ENCODE measurements at places on chromosomes 2 and 18.
A peak's percentile ranks its signal among the peaks of the same experiment; 100 is the strongest.

DNA sequence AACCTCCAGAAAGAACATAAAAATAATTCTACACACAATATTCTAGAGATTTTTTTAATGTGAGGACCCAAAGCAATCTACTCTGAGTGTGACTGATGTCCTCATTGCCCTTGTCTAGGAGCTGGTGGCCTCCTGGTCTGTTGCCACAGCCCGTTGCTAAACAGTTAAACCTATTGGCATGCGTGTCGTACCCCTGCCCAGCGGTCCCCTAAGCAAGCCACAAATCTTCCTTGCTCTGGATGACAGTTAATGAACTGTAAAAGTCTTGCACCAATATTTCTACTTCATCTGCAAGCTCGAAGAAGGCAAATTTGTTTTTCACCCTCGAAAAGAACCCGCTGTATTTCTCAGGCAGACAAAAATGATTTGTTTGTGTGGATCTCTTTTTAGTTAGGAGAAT, 489.1 kb upstream of the MEX3C start:
- no peak for DNase-seq

DNA sequence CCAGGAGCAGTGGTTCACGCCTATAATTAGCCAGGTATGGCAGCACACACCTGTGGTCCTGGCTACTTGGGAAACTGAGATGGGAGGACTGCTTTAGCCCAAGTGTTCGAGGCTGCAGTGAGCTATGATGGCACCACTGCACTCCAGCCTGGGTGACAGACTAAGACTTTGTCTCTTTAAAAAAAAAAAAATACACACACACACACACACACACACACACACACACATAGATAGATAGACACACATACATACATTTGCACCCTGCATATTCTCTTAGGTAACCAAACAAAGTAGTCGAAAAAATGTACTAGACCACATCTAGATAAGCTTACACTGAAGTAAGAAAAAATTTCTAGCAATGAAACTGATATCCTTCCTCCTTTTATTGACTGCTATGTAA, 86.8 kb downstream of the OLA1 start:
- DNase-seq, result no peak

GRCh38 chr2:169190197-169190775, 120.9 kb downstream of the DHRS9 start:
- DNase-seq, result no peak

DNA sequence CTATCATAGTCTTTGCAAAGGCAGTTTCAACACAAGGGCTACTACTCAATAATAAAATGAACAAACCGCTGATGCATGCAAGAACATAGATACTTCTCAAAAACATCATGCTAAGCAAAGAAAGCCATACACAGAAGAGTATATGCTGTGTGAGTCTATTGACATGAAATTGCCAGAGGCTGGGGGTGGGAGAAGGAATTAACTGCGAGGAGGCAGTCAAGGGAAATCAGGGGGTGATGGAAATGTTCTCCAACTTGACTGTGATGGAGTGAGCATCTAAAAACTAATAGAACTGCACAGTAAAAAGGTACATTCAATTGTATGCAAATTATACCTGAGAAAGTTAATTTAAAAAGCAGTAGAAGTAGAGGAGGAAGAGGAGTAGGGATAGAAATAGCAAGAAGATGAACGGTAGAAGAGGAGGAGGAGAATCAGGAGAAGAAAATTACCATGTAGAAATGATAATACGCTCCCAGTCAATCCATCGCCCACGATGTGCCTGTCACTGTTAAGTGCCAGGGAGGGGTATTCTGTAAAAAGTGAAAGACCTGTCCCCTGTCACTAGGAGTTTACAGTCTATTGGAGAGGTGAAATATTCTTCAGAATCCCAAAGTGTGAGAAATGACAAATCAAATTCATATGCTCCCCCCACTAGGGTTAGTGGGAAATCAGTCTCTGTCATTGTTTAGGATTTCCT, 90.3 kb downstream of the B3GNT2 start:
- no peak for DNase-seq

- DNase-seq, result no peak
These were observed 9.5 kb upstream of the NGEF start for GRCh38 chr2:233022561-233022960.

- no peak for DNase-seq
These were observed 282.6 kb upstream of the FN1 start for GRCh38 chr2:215718436-215718835.

- peak; percentile 16 for DNase-seq
These were observed 49.8 kb downstream of the SLC4A5 start for GRCh38 chr2:74293191-74293991.

- DNase-seq, result no peak
These were observed 123.1 kb downstream of the KYNU start for GRCh38 chr2:143000599-143000998.

DNA sequence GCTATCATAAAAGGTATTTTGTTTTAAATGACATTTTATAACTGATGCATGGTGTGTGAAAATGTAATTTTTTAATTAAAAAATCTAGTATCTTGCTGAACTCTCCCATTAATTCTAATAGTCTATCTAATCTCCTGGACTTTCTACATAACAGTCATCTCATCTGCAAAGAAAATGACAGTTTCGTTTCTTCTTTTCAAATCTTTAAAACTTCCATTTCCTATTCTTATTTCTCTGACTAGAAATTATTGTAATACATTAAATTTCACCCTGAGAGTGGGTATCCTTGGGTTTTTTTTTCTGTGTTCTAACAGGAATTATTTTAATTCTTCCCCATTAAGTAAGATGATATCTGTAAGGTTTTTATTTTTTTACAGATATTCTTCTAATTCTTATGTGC, 120.1 kb downstream of the KCNF1 start:
- DNase-seq, result no peak

DNA sequence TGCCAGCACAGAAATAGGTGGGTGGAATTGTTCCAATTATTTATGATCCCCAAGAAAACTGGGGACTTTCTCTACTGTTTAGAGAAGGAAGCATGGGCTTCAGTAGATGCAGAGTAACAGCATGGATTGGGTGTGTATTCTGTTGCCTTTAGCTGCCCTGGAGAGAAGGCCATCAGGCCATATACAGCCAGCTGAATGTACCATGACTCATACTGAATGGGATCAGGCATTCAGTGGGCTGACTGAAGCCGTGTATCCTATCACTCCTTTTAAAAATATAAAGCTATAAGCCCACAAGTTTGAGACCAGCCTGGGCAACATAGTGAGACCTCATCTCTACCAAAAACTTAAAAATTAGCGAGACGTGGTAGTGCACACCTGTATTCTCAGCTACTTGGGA, 16.7 kb upstream of the PLEKHM3 start:
- DNase-seq, result no peak

DNA sequence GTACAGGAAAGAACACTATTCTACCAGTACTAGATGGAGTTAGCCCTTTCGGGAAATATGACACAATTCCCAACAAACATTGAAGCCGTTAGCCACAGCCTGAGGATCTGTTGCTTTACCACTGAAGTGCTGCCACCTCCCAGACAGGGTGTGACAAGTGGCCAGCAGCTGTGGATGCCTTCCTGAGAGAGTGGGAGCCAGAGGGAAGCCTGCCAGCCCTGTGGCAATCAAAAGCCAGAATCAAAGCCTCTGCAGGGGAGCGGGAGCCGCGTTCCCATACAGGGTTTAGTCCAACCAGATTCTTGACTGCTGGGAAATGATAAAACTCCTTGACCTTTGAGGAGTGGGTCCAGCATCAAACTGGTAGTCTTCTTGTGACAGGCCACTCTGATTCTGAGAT, 38.0 kb downstream of the SLC4A1AP start:
- DNase-seq, result peak; percentile 11

DNA sequence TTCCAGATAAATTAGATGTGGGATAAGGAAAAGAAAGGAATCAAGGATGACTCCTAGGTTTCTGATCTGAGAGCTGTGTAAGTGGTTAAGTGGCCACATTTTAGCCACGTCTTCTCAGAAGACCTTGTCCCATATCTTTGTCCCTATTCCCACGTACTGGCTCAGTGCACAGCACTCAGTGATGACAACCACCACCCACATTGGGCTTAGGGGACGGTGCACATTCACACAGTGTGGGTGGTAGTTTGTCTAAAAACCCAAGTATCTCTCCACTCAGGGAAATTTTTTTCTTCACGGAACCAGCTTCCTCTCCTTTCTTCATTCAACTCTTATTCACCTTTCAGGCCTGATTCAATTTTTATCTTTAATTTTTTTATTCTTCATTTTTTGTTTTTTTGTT, 30.6 kb upstream of the GCC2 start:
- DNase-seq, result no peak

DNA sequence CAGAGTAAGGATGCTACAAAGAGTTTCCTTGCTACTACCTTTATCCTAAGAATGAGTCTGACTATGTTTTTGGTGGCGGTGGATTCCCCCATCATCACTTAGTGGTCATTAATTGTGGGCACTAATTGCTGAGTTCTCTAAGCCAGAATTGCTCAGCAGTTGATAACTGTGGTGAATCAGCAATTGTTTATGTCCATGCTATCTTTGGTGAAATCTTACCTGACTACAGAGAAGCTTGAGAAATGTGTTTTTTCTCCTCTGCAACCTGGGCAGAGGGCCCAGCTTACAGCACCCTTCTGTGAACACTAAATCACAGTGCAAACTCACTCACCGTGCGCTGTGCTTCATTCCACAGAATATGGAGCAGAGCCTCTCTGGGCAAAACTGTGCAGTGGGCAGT, 683.6 kb downstream of the CNTNAP5 start:
- DNase-seq, result no peak

- DNase-seq, result no peak
These were observed 6.4 kb downstream of the NDUFV2 start for GRCh38 chr18:9108911-9109310.

DNA sequence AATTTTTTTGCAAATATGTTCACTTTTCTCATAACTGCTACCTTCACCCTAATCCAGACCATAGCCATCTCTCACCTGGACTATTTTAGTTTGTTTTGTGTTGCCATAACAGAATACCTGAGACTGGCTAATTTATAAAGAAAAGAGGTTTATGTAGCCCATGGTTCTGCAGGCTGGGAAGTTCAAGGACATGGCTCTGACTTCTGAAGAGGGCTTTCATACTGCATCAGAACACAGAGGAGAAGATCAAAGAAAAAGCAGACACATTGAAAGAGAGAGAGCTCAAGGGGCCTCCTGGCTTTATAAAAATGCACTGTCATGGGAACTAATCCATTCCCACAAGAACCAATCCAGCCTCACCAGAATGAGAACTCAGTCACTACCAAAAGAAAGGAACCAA, 25.0 kb upstream of the DDX18 start:
- DNase-seq, result no peak

DNA sequence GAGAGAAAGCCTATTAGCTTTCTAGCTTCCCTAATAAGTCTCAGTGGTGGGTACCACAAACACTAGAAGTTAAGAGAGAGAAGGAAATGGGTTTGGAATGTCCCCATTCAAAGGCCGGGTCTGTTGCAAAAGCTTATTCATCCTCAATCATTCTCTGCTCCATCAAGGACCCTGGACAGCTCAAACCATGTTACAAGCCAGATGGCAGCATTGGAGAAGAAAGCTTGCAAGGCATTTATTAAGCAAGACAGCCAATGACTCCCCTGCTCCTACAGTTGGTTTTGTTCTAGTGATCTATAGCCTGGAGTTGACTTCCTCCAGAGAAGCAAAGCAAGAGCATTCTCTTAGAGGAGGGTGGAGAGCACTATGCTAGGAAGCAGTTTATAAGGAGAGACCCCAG, 86.9 kb upstream of the LMAN1 start:
- DNase-seq, result peak; percentile 56

DNA sequence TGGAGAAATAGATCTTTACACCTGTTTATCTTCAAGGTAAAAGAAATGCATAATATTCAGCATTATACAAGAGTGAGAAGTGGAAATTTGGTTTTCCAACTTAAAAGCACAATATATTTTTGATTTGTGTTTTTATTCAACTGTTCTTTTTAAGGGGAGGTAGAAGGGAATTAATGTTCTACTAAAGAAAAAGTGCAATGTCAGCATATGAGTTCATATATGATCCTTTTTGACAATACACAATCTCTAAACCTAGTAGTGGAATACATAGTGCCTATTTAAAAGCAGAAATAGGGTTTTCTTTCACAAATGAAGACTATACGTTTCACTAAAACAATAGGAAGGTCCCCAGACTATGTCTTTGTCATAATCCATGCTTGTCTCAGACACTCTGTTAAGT, 63.2 kb upstream of the ATP5MC3 start:
- DNase-seq, result no peak

GRCh38 chr2:235928751-235929370, 239.3 kb downstream of the GBX2 start:
- DNase-seq, result no peak

- DNase-seq, result no peak
These were observed 21.4 kb downstream of the IGFBP2 start for GRCh38 chr2:216654528-216655052.

GRCh38 chr2:84906108-84906899, 848 bp downstream of the TMSB10 start:
- DNase-seq, result peak; percentile 75

GRCh38 chr2:194060269-194060668, 1596.8 kb upstream of the SLC39A10 start:
- no peak for DNase-seq

DNA sequence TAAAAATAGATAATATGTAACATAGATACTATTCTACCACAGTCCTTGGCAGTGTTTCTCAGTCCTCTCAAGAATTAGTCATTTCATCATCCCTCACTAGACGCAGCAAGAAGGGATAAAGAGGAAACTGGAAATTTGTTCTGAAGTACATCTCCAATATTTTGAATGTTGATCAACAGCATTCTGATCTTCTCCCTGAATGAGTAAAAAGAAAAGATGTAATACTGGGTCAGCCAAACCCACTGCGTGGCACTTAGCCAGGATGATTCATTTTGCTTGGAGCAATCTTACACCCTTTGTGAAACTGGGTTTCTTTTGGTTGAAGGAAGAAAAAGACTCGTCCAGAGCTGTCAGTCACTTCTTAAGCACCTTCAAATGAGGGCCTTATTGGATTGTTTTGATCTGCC, 54.1 kb downstream of the TAF1B start:
- DNase-seq, result peak; percentile 73

DNA sequence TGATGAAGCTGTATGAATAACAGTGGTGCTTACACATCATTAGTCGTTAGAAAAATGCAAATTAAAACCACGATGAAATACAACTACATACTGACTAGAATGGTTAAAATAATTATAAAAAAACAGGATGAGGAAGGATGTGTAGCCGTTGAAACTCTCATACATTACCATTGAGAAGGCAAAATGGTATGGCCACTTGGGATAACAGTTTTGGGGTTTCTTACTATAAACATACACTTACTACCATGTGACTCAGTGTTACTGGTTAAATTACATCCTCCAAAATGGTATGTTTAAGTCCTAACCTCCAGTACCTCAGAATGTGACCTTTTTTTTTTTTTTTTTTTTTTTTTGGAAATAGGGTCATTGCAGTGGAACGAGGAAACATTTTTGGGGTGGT, 58.4 kb downstream of the UBE2E3 start:
- no peak for DNase-seq

GRCh38 chr2:235511187-235511661, 17.4 kb downstream of the AGAP1 start:
- DNase-seq, result no peak

GRCh38 chr2:183250472-183250871, 126.2 kb downstream of the NUP35 start:
- no peak for DNase-seq

- DNase-seq, result no peak
These were observed 7.0 kb downstream of the NDUFV2 start for GRCh38 chr18:9109523-9109922.

Measured in eye (tissue), 1 donor.